ENCODE measurements at places on chromosomes 2 and 18.

GRCh38 chr18:68841301-68841700, 43.4 kb downstream of the CCDC102B start:
- no peak for DNase-seq

GRCh38 chr2:24652265-24653182, 140.7 kb downstream of the PTRHD1 start:
- no peak for DNase-seq

DNA sequence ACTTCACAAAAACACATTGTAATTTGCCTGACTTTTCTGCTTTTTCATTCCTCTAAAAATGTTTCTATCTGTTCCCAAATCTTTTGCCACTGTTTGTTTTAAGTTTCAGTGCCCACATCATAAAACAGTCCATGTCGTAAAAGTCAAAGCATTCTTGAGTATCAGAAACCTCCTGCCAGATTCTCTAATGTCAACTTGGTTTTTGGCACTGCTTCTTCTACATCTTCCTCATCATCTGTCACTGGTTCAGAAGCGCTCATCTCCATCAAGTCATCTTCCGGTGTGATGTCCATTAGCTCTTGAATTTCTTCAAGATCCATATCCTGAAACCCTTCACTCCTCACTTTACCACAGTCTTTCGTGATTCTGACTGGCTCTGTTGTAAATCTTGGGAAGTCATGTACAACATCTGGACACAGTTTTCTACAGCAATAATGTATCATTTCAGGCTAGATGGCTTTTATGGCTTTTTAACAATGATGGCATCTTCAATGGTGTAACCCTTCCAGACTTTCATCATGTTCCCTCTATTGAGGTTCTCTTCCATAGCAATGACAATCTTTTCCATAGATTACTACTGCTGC, 19.6 kb downstream of the CUL3 start:
- no peak for DNase-seq

DNA sequence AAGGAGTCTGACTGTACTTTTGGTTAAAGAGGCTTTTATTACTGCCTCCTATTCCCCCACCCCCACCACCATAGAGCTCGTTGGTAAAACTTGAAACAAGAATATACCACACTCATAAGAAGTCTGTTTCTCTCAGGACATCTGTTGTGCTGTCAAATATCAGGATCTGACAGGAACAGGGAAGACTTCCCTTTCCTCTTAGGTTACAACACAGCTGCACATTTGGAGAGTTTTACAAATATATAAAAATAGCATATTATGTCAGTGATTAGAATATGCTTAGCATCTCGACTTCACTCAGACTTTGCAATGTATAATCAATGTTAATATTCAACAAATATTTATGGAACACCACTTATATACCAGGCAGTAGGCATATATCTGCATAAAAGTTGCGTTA, 439.6 kb upstream of the REG3G start:
- DNase-seq = no peak

DNA sequence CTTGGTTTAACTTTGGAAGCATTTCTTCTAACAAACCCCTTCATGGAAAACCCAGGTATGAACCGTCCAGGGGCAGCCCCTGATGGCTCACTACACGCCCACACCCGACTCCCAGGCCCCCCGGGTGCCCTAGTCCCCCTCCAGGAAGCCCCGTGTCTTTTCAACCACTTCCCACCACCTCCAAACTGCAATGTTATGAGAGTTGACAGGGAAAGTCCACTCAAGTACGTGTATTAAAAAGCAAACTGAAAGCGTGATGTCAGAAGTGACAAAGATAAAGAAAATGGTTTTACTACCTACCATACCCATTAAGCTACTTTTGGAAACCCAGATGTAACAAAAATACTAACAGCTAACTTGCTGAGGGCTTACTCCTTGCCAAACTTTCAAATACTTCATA, 51.5 kb downstream of the L3MBTL4 start:
- DNase-seq = no peak

GRCh38 chr2:10378189-10378588, 69.9 kb downstream of the ODC1 start:
- DNase-seq = no peak

GRCh38 chr18:22348521-22349316, 69.0 kb downstream of the CTAGE1 start:
- peak; percentile 38 for DNase-seq

- no peak for DNase-seq
Observed at GRCh38 chr2:220893411-220893810, 678.7 kb downstream of the EPHA4 start.
